Ovary (tissue), 10 donors: ENCODE measurements at places on chromosomes 2 and 18. TPM values are rescaled to one million over a fixed set of nuclear protein-coding genes. Genes with fewer than 3 reads are reported as not detected.

MOCOS gene
- 31.9 TPM for total RNA-seq

IL1B gene
- total RNA-seq = not detected

TCF23 gene
- 63.8 TPM for total RNA-seq

- no peaks in the 10 kb centered on the region for H3K36me3 ChIP-seq
- no peak for DNase-seq
- no peaks in the 10 kb centered on the region for H3K27me3 ChIP-seq
- H3K4me1 ChIP-seq = peaks cover 2% of the 10 kb centered on the region
These were observed 690.5 kb downstream of the PLCL1 start for GRCh38 chr2:198494931-198495330.

DNA sequence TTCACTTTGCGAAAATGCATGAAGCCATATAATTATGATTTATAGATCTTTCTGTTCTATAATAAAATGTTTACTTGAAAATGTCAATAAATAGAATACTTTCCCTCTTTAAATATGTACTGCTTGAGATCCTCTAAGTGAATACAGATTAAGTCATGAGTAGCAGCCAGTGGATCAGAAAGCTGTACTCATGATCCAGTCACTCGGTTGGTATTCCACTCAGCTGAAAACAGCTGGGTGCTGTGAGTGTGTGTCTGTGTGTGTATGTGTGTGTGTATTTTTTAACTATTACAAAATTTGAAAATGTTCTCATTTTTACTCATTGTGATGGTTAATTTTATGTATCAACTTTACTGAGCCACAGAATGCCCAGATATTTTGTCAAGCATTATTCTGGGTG lies 141.6 kb upstream of the CYP26B1 start:
- no peak overlapping the region for H3K27ac ChIP-seq
- DNase-seq = no peak
- H3K4me1 ChIP-seq = no peaks in the 10 kb centered on the region
- H3K36me3 ChIP-seq = no peaks in the 10 kb centered on the region
- H3K4me3 ChIP-seq = no peak overlapping the region
- H3K27me3 ChIP-seq = no peaks in the 10 kb centered on the region

SP140 gene
- total RNA-seq = 0.28 TPM

ANKRD39 gene
- total RNA-seq = 10.3 TPM

DNA sequence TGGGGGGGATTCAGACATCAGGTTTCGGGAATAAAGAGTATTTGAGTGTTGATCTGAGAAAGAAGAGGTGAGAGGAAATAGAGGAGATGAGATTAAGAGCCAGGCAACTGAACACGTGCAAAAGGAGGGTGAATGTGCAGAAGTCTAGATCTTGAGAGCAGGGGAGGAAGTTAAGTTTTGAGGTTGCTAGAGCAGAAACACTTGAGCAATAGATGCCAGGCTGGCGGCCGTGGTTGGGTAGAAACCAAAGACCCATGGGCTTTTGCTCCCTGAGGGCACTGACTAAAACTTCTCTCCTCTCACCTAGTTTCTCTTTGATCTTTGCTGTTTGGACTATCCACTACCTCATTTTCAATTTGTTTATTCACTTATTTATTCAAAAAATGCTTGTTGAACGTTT lies 116.0 kb downstream of the CDC42EP3 start:
- H3K4me3 ChIP-seq = no peak overlapping the region
- H3K27ac ChIP-seq = no peak overlapping the region
- DNase-seq = no peak
- H3K36me3 ChIP-seq = no peaks in the 10 kb centered on the region
- no peaks in the 10 kb centered on the region for H3K4me1 ChIP-seq

IL18R1 gene
- 2.1 TPM for total RNA-seq

GRCh38 chr18:76568731-76569130 lies 73.7 kb upstream of the ZNF516 start:
- DNase-seq = no peak
- H3K4me1 ChIP-seq = peaks cover 11% of the 10 kb centered on the region
- no peaks in the 10 kb centered on the region for H3K36me3 ChIP-seq
- no peak overlapping the region for H3K4me3 ChIP-seq
- no peaks in the 10 kb centered on the region for H3K27me3 ChIP-seq
